ENCODE measurements at places on chromosomes 11 and 22. TPM values are rescaled to one million over a fixed set of nuclear protein-coding genes. Genes with fewer than 3 reads are reported as not detected.

Gene ATM
- 28.5 TPM for total RNA-seq

Gene CCDC73
- total RNA-seq: 0.07 TPM

Gene HSPB2
- 0.21 TPM for total RNA-seq

Gene SAA4
- total RNA-seq: 1.3 TPM

Gene ROBO4
- 6.3 TPM for total RNA-seq

DNA sequence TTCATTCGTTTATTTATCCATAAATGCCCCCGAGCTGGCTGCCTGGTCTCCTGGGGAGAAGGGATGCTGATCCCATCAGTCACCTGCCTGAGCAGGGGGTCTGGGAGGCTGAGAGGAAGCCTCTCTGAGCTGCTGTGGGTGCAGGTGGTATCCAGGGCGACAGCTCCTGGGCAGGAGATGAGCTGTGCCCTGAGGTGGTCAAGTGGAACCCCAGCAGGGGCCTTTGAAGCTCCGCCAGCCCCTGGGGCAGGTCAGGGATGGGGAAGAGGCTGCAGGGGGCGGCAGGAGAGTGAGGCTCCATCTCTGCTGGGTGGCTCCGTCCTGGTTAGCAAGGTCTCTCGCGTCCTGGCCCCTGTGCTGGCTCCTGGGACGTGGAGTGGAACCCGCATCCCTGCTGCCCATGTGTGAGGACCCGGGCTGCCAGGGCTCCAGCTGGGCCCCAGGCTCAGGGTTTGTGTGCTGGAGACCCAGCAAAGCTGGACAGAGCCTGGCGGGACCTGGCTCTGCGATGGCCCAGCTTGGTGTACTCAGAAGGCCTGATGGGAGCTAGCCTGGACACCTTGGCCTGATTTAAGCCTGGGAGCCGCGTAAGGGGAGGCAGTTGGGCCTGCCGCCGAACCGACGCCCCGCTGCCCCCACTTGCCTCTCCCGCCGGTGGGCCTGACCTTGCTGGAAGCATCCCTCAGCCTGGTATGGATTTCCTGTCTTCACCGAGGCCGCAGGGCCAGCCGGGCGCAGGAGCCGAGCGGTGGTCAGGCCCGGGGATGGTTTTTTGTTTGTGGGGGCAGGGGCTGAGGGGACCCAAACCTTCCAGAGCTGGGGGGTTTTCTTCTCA lies 44.5 kb downstream of the RTN4R start:
- DNase-seq: no peak

DNA sequence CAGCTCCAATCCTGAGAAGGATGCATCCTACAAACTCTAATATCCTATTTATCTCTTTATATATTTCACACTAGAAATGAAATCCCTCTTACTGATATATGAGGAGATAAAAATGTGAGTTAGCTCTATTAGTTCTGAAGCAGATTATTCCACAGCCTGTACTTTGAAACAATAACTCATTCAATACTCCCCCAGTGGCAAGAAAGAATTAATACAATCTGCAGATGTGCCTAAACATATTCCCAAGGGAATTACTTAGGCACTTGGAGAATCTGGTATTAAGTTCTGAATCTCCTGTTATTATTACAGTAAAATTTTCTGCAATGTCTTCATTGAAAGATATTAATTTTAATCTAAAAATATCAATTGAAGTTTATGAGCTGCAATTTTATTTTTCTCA lies 59.4 kb downstream of the DDI1 start:
- no peak for DNase-seq

GRCh38 chr11:78223320-78223954 lies 34.7 kb downstream of the USP35 start:
- no peak for DNase-seq

GRCh38 chr11:126466236-126467045 lies 111.0 kb downstream of the ST3GAL4 start:
- no peak for DNase-seq

GRCh38 chr22:49199224-49199623 lies 628.4 kb downstream of the BRD1 start:
- DNase-seq: no peak

GRCh38 chr11:30583476-30584280 lies 2.5 kb downstream of the MPPED2 start:
- no peak for DNase-seq

GRCh38 chr22:48104766-48105165 lies 1342.3 kb downstream of the TBC1D22A start:
- DNase-seq: no peak

- no peak for DNase-seq
Observed at GRCh38 chr11:61315260-61315659, 17.6 kb downstream of the DDB1 start.

GRCh38 chr22:20965104-20965887 lies 1.8 kb upstream of the AIFM3 start:
- no peak for DNase-seq

GRCh38 chr11:87573708-87574107 lies 536.0 kb downstream of the TMEM135 start:
- no peak for DNase-seq

DNA sequence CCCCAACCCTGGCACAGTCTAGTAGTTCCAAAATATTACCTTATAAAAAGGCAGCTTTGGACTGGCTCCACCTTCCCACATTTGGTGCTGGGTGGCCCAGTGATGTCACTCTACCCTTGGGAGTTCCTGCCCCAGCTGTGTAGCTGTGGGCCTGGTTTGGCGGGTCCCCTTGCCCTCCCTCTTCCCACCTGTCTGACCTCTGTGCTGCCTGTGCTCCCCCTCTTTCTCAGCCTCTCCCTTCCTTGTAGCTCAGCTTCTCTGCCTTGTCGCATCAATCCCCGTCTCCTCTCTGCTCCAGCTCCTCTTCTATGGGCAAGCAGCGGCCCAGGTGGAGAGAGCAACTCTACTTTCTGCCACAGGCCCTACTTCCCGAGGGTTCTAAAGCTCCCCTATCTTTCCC lies 54.6 kb downstream of the CHRDL2 start:
- DNase-seq: no peak

DNA sequence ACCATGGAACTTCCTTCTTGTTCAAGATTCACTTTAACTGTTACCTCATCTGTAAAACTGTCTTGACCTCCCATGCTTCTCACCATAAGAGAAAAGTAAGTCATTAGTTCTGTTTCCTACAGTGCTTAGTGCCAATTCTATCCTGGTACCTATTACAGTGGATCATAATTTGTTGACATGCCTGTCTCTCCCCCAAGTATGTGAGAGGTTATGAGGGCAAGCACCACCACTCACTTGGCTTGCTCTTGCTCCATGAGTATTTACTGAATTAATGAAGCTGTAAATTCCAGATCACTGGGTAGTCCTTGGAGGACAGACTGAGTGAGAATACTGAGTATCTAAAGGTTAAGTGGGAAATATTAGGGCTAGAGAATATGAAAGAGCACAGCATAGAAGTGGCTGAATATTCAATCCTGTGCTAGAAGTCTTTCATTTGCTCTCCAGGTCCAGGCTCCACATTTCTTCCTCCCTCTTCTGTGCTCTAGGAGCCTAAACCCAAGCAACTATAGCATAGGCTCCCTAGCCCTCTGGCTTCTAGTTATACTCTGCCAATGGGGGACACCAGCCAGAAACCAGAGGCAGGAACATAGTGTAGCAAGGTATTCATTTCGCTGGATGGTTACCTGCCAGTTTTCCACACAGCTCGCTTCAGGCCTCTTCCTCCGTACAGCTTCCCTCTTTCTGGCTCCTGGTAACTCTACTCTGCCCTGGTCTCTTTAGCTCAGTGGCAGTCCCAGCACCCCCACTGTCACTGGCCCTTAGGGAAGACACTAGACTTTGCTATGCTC lies 118.2 kb upstream of the SLC5A12 start:
- no peak for DNase-seq

DNA sequence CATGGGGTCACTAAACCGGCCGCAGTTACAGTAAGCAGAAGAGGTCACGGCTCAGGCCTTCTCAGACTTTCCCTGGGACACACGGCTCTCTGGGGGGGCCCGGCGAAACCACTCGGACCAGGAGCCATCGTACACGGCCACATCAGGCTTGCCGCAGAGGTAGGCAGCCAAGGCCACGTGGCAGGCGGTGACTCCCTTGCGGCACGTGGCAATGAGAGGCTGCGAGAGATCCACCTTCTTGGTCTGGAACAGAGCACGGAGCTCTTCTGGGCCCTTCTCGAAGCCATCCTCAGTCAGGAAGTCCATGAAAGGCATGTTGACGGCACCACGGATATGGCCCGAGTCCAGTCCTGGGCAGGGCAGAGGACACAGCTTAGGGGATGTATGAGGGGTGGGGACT lies 8.3 kb downstream of the TST start:
- DNase-seq: no peak

All from kidney epithelial cell (primary cell).